ENCODE measurements at places on chromosomes 5 and 9. TPM values are rescaled to one million over a fixed set of nuclear protein-coding genes. Genes with fewer than 3 reads are reported as not detected.

TRMT10B gene
- 2.2 TPM for total RNA-seq

ANXA2R gene
- 3.9 TPM for total RNA-seq

LCN10 gene
- total RNA-seq, result not detected

EGFL7 gene
- total RNA-seq, result 9.9 TPM

SLCO4C1 gene
- under 0.01 TPM for total RNA-seq

LIFR gene
- total RNA-seq, result 40.2 TPM

OR2V2 gene
- not detected for total RNA-seq

CAPSL gene
- total RNA-seq, result 0.43 TPM

NDST1 gene
- 87.2 TPM for total RNA-seq

SPATA31D4 gene
- not detected for total RNA-seq

ACOT12 gene
- total RNA-seq, result not detected

PTGDS gene
- 10.8 TPM for total RNA-seq

SPATA31D1 gene
- not detected for total RNA-seq

ITK gene
- total RNA-seq, result 1.3 TPM

SV2C gene
- total RNA-seq, result not detected

PCDHGC5 gene
- 2.6 TPM for total RNA-seq

BRD3OS gene
- total RNA-seq, result 18.4 TPM

CRAT gene
- total RNA-seq, result 38.7 TPM

WWC1 gene
- total RNA-seq, result 2.2 TPM

LEAP2 gene
- 0.32 TPM for total RNA-seq

NUTM2G gene
- total RNA-seq, result not detected

KLF4 gene
- 3.5 TPM for total RNA-seq

SHOC1 gene
- total RNA-seq, result under 0.01 TPM

GBA2 gene
- 29.0 TPM for total RNA-seq

C9orf43 gene
- 0.43 TPM for total RNA-seq

PFDN1 gene
- 91.5 TPM for total RNA-seq

FOXD4L3 gene
- total RNA-seq, result not detected

ZNF462 gene
- total RNA-seq, result 32.4 TPM
